HTR-8/SVneo (cell line): ENCODE measurements at places on chromosomes 11 and 22.

- no peak for DNase-seq
These were observed 48.4 kb upstream of the SYT7 start for GRCh38 chr11:61629082-61629833.

GRCh38 chr22:40621309-40622151 lies 15.0 kb downstream of the MRTFA start:
- no peak for DNase-seq

GRCh38 chr11:80748207-80748925 lies 1307.5 kb upstream of the TENM4 start:
- no peak for DNase-seq

DNA sequence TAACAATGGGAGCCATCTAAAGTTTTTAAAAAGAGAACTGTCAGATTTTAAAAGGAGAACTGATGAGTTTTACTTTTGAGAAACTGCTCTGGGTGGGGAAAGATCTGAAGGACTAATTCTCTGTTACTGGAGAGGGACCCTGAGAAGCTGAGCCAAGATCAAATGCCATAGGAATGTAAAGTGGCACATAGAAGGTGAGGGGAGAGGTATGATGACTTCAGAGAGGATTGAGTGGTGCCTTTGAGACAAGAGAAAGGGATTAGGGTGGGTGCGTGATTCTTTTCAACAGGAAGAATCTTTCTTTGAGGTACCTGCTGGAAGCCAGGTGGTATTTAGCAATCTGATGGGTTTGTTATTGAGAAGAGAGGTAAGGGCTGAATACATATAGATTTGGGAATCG lies 9.0 kb downstream of the CRKL start:
- no peak for DNase-seq

- no peak for DNase-seq
These were observed 5.9 kb upstream of the SYCE3 start for GRCh38 chr22:50568626-50569025.

- DNase-seq, result no peak
These were observed 29.8 kb downstream of the SHISA8 start for GRCh38 chr22:41885116-41885515.

DNA sequence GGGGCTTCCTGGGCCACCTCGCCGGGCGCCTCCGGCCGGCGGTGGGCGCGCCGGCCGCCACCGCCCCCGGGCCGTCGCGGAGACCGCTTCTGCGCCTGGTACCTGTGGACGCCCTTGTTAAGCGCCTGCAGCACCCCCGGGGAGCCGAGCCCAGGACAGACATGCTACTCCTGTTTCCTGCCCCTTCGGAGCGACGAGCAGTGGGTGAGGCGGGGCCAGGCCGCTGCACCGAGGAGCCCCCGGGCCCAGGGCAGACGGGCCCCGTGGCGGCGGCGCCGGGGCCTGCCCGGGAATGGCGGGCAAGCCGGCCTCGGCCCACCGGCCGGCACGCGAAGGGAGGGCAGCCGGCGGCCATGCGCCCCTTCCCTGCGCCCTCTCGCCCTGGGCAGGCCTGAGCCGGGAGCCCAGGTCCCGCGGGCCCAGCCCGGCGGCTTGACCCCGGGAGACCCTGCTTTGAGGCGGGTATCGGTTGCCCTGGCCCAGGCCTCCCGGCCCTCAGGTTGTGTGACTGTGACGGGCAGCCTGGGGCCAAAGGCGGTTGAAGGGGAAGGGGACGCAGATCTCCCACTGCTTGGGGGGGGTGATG lies 789 bp upstream of the KDM2A start:
- no peak for DNase-seq

GRCh38 chr11:73306977-73307322 lies 1.1 kb upstream of the ARHGEF17 start:
- no peak for DNase-seq

DNA sequence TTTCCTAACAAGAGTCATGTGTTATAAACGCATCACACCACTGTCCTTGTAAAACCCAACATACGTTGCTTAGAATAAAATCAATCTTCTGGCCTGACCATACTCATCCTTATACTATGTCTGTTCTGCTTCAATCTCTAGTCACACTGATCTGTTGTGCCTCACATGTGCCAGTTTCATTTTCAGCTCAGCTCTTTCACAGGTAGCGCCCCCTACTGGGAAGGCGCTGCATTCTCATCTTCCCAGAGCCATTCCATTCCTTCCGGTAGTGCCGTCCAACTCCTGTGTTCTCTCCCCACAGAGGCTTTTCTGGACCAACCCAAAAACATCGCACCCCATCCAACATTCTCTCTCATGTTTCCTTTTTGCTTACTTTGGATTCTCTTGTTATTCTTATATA lies 22.2 kb downstream of the CASP5 start:
- no peak for DNase-seq

- no peak for DNase-seq
These were observed 143.8 kb upstream of the NCAM1 start for GRCh38 chr11:112817376-112817775.

DNA sequence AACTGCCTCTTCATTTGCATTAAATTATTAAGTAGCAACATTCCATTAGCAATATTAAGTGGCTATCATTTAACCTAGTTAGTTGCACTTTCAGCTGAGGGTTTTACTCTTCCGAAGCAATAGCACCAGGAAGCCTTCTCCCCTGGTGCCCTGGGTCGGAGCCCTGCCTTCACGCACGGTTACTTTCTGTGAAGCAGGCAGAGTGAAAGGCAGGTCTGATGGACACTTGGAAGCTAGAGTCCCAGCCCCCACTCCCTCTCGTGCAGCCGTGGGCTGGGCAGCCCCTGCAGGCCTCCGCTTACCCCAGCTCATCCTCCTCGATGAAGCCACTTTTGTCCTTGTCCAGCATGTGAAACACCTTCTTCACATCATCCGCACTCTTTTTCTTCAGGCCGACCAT lies 2.0 kb downstream of the PVALB start:
- no peak for DNase-seq

GRCh38 chr11:103397369-103397768 lies 288.1 kb downstream of the DYNC2H1 start:
- no peak for DNase-seq

- DNase-seq, result no peak
These were observed 7.4 kb upstream of the SCGB1D4 start for GRCh38 chr11:62306227-62306626.

- peak; percentile 21 for DNase-seq
These were observed 1089.3 kb downstream of the FAM181B start for GRCh38 chr11:81644239-81644840.

- DNase-seq, result no peak
These were observed 108.6 kb downstream of the SCN3B start for GRCh38 chr11:123545726-123546270.

- DNase-seq, result no peak
These were observed 7.2 kb downstream of the KCTD21 start for GRCh38 chr11:78181185-78181584.

DNA sequence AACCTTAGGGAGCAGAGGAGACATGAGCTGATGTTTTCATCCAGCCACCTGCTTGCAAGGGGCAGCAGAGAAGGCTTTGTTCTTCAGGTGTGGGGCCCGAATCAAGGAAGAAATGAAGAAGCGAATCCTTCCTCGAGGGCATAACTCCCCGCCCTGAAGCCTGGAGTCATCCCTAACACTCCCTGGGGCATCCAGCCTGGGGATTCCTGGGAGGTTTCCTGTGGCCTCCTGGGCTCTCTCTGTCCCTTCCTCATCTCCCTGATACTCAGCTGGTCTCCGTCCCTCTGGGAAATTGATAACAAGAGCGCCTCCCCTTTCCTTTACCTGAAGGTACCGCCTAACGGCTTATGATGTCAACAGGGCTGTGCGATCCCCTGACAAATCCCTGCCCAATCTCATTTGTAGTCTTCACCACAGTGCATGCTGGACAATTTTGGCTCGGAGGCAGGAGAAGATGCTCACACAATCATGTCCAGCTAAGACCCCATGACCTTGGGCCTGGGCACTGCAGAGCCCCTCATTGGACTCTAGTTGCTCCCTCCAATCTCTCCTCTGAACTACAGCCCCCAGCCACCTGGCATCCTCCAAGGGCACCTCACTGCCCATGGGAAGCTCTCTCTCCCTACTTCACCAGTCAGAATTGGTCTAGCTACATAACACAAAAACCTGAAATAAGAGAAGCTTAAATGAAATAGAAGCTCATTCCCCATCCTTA lies 80.6 kb upstream of the RTL6 start:
- DNase-seq, result no peak

- DNase-seq, result no peak
These were observed 10.5 kb downstream of the CLMP start for GRCh38 chr11:123184531-123184930.

GRCh38 chr22:45318558-45319323 lies 9.0 kb downstream of the FAM118A start:
- no peak for DNase-seq

DNA sequence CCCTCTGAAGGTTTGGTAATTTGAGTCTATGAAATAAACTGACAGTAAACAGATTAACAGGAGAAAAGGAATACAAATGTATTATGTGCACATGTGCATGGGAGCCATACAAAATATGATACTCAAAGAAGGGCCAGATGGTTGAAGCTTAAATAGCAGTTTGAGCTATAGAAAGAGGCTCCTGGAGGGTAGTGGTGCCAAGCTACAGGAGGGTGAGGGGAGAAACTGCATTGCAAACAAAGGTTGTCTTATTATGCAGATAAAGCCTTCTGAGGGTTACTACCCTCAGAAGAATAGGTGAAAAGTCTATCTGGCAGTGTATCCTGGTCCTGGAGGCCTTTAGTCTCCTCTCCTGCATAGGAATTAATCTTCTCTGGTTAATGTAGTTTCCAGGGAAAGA lies 267.3 kb upstream of the MPPED2 start:
- no peak for DNase-seq

DNA sequence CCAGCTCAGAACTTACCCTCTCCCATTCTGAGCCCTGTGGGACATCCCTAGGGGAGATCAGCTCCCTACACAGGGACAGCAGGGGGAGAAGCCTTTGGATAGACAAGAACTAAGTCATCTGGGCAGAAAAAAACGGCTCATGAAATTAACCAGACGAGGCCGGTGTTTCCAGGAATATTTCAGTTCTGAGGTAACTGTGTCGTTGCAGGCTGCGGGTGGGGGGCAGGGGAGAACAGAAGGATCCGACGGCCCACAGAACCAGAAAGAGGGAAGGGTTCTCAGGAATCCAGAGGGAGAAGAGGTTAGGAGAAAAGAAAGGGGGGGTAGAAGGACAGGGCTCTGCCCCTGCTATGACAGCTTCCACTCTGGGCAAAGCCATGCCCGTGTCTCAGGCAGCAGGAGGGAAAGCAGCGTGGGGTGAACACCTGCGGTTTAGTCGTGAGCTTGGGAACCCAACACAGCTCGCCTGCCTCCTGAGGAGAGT lies 3.6 kb downstream of the CLCF1 start:
- DNase-seq, result no peak

DNA sequence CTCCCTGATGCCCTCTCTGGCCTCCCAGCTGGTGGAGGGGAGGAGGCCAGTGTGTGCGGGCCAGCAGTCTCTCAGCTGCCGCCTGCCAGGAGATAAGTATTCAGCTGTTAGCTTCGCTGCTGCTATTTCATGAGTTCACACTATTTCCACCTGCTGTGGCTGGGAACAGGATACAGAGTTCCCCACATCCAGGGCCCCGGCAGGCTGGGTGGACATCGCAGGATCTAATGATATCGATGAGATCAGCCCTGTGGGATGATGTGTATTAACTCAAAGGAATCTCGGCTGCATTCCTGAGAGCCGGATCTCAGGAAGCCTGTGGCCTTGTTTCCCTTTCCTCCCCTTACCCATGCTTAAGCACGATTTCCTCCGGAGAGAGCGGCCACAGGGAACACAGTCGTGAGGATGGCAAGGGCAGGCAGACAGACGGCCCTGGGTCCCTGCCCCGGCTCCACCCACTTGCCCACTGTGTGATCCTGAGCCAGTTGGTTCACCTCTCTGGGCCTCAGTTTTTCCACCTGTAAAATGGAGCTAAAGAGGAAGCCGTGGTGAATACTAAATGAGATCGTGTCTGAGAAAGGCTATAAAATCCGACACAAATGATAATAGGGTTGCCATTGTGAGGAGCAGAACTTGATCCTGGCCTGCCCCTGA lies 6.5 kb upstream of the PVALB start:
- DNase-seq, result no peak

GRCh38 chr11:61720597-61720996 lies 31.8 kb upstream of the MYRF start:
- no peak for DNase-seq
